ENCODE measurements at places on chromosomes 2 and 18.

GRCh38 chr2:201057715-201058248, 13.7 kb downstream of the HYCC2 start:
- no peak for DNase-seq

- DNase-seq = no peak
Measured at GRCh38 chr18:79802298-79802697, 4.6 kb downstream of the KCNG2 start.

- no peak for DNase-seq
Measured at GRCh38 chr2:225027061-225027762, 15.1 kb downstream of the DOCK10 start.

DNA sequence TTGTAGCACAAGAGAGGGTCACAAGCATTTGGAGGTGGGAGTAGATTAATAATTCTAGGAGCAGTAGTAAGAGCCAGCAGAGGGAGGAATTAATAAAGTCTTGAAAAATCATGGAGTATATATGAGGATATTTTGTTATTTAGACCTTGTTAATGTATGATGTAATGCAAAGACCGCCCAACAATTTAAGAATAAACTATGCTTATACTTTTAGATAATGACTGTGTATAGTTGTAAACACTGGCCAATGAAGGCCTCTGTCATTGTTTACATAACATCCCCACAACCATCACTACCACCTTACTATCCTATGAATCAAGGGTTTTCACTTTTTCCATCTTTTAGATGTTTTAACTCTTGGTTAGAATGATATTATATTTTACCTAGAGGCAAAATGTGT, 37.6 kb downstream of the OSR1 start:
- no peak for DNase-seq
